ENCODE measurements at places on chromosomes 5 and 9.
A peak's percentile ranks its signal among the peaks of the same experiment; 100 is the strongest.

DNA sequence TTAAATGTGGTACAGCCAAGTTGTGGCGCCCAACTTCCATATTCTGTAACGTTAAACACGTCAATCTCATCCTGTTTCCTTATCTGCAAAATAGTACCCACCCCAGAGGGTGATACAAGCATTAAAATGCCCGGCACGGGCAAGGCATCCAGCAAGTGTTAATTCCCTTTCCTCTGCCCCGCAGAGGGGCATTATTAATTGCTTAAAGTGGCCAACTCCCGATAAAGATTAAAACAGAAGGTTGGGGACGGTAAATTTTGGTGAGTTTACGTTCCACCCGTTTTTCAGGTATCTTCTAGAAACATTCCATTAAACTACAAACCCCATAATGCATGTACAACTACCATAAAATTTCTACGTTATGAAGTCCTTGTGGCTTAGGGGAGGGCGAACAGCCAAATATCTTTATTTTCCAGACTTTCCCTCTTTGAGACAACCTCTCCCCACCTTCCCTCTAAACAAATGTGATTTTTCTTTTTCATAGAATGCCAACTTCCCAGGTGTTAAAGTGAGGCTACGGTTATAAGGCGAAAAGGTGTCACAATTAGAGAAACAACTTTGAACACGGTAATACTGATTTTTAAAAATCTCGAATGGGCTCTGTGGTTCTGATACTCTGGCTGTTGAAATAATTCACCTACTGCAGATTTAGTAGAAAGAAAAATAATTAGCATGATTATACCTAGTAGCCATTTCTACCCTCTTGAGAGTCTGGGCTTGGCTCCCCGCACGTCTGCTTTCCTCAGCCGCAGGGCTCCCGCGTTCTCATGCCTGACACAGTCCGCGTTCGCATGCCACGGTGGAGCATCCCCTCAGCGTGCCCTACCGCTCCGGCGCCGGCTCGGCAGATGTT lies 1.2 kb upstream of the GPBP1 start:
- no peak for DNase-seq
- peak overlapping the region; percentile 99 for H3K4me3 ChIP-seq
- peaks cover 3% of the 10 kb centered on the region for H3K36me3 ChIP-seq
- H3K4me1 ChIP-seq, result peaks cover 20% of the 10 kb centered on the region
- H3K27me3 ChIP-seq, result no peaks in the 10 kb centered on the region

DNA sequence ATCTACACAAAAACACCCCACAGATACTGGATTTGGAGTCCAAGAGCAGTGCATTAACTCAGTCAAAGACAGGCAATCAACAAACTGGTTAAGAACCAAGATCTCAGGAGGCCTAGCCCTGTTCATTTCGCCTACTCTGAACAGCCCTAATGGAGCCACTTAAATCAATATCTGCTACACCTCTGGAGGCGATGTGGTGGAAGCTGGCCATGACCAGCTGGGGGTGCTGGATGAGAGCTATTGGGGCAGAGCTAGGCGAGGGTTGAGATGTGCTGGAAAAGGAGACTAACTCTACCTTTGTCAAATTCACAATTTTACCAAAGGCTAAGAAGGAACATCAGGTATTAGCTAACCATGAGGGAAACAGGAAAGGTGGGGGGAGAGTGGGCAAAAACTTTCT lies 23.3 kb upstream of the ARSB start:
- no peaks in the 10 kb centered on the region for H3K4me1 ChIP-seq
- peaks cover under 1% of the 10 kb centered on the region for H3K36me3 ChIP-seq
- peaks cover 43% of the 10 kb centered on the region for H3K27me3 ChIP-seq
- H3K4me3 ChIP-seq, result no peak overlapping the region

- H3K27ac ChIP-seq, result no peak overlapping the region
- no peaks in the 10 kb centered on the region for H3K36me3 ChIP-seq
- H3K27me3 ChIP-seq, result no peaks in the 10 kb centered on the region
- DNase-seq, result no peak
- H3K4me1 ChIP-seq, result no peaks in the 10 kb centered on the region
These were observed 298.6 kb downstream of the AGTPBP1 start for GRCh38 chr9:85443190-85443598.

DNA sequence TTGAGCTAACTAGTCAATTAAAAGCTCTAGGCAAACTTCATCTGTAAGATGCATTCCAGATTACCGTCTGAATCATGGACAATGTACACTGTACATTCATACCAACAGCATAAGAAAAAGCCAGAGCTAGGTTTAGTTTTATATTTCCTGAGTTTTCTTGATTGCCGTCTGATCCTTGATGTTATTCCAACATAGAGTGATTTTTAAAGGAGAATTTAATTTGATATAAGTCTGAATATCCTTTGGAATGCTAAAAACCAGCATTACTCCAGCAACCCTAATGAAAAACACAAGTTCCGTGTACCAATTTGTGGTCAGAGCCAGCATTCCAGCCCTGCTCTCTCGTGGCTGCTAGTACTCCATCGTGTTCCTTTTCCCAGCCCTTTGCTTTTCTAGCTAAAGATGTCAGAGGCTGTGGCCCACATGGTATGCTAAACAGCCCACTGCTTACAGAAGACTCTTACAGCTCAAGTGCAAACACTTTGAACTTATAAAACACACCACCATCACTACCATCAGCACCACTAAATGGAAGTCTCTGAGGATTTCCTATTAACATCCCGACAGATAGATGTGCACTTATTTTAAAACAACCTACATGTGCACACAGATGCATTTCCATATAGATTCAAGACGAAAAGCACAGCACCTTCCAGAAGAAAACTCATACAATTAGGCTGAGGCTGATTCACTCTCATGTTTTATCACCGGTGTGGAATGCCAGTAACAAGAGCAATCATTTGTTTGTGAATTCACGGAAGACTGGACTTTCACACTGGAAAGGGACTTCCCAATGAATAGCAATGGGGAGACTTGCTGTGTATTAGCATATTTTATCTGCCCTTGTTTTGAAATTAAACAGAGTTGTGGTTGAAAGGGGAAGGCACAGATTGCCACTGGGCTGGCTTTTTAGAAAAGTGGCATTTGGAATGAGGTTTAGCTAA lies 246.9 kb upstream of the GAS1 start:
- DNase-seq, result no peak
- no peaks in the 10 kb centered on the region for H3K36me3 ChIP-seq
- H3K4me1 ChIP-seq, result no peaks in the 10 kb centered on the region
- H3K27ac ChIP-seq, result no peak overlapping the region
- no peaks in the 10 kb centered on the region for H3K27me3 ChIP-seq

DNA sequence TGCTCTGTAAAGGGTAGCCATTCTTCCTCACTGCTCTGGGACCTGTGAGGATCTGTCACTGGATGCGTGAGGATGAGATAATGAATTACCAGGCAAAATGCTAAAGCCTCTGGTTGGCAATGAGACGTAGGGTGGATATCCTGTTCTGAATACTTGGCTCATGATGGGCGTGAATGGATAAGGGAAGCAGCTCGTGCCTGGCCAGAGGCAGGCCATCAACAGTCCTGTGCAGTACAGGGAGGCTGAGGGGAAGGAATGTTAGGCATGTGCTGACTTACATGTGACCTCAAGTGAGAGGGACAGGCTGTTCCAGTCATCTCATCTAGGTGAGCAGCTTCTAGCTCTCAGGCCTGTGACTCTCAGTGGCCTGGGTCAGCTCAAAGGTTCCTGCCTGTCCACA lies 172.8 kb downstream of the CARTPT start:
- H3K27me3 ChIP-seq, result peaks cover 5% of the 10 kb centered on the region
- no peak for DNase-seq
- H3K4me3 ChIP-seq, result no peak overlapping the region
- no peaks in the 10 kb centered on the region for H3K4me1 ChIP-seq

DNA sequence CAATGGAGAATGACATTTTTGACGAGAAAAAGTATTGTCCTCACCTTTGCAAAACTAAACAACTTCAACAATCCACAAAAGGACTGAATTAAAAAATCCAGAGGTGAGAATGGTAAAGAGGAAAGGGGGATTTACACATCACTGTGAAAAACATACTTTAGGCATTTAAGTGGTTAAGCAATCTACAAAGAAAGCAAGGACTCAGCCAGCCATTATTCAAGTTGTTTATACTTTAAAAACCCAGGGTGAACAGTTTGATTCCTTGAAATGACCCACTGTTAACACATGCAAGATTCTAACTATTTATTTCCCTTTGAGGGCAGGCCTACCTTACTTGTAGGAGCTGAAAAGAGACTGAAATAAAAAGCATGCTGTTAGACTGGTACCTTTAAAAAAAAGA lies 29.3 kb downstream of the TUT7 start:
- H3K36me3 ChIP-seq, result peaks cover 9% of the 10 kb centered on the region
- H3K27ac ChIP-seq, result no peak overlapping the region
- H3K4me3 ChIP-seq, result no peak overlapping the region
- no peak for DNase-seq
- peaks cover 4% of the 10 kb centered on the region for H3K4me1 ChIP-seq

- no peak for DNase-seq
- peaks cover 5% of the 10 kb centered on the region for H3K27me3 ChIP-seq
- no peak overlapping the region for H3K27ac ChIP-seq
These were observed 123.3 kb downstream of the TLR4 start for GRCh38 chr9:117827456-117827855.

DNA sequence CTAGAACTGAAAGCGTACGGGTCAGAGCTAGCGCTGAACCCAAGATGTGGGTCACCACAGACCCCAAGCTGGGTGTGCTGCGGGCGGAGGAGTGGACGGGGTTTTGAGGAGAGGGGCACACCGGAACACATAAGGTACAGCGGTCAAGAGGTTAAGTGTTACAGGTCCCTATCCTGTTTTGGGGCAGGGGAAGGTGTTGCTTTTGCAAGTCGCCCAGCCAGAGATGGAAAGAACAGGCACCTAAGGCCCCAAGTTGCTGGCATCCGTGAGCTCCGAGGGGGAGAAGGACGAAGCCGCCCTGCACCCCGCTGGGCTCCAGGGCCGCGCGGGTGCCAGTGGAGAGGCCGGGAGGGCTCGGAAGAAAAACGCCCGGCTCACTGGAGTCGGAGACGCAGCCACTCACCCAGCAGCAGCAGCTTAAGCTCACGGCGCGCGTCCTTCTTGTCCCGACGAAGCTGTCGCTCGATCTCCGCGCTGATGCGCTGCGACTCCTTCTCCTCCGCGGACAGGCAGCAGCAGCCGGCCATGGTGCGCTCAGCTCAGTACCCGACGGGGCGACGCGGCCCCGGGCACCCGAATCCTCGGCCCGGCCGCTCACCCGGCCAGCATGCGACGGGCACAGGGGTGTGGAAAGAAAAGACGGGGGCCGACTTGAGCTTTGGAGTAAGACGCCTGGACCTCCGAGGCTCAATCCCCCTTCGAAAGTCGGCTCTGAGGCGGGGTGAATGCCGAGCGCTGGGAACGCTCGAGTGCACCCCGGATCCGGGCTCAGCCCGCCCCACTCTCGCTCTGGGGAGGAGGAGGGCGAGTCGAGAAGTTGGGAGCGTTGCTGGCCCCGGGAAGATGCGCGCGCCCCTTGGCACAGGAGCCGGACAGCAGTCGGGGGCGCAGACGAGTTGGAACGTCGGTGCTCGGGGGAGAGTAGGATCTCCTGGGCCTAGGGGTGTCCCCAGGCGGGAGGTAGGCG lies 572 bp downstream of the GNA14 start:
- peaks cover 8% of the 10 kb centered on the region for H3K4me1 ChIP-seq
- DNase-seq, result no peak
- no peak overlapping the region for H3K27ac ChIP-seq
- H3K36me3 ChIP-seq, result peaks cover 6% of the 10 kb centered on the region
- peak overlapping the region; percentile 73 for H3K4me3 ChIP-seq
- peaks cover 73% of the 10 kb centered on the region for H3K27me3 ChIP-seq

DNA sequence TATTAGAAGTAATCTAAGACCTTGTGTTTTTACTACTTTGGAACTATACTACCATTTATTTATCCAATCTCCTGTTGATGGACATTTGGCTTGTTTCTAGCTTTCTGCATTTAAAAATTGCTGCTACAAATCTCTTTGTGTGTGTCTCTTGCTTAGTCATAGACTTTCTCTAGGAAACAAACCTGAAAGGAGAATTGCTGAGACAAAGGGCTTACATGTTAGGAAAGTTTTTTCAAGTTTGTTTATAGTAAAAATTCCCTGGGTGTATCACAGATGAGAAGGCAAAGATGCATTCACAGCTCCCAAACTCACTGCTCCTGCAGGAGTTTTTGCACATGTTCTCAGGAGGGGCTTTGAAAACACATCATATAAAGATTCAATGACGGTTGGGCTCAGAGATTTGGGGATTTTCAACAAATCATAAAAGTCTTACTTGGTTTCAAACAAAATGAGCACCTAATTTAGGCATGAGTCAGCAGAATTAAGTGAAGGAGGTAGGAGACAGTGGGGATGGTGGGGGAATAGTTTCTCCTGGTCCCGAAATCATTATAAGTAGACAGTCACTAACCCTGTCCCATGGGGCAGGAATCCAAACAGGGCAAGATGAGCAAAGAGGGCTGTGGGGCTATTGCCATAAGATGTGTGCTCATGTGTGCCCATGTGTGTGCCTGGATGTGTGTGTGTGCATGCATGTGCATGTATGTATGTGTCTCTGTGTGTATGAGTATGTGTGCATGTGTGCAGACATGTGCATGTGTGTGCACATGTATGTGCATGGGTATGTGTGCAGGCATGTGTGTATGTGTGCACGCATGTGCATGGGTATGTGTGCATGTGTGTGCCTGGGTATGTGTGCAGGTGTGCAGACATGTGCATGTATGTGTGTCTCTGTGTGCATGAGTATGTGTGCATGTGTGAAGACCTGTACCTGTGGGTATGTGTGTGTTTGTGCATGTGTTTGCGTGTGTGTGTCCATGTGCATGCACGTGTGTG lies 43.4 kb upstream of the S1PR3 start:
- no peak overlapping the region for H3K27ac ChIP-seq
- no peaks in the 10 kb centered on the region for H3K4me1 ChIP-seq
- H3K36me3 ChIP-seq, result no peaks in the 10 kb centered on the region
- no peak for DNase-seq
- H3K27me3 ChIP-seq, result peaks cover 70% of the 10 kb centered on the region

DNA sequence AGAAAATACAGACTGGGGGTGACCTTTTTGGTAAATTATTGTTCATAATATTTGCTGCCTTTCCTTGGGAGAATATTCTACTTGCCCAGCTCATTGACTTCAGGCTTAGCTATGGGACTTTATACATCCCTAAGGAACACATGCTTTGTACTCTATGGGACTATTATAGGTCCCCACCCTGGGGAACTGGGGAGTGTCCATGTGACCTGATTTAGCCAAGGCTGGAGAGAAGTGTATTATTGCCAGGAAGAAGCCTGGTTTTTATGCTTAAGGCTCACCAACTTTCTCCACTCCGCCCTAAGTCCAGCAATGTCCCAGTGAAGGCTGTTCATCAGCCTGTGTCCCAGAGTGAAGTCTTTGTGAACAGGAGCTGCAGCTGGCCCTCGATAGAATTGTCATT lies 16.6 kb upstream of the DRD1 start:
- no peak overlapping the region for H3K4me3 ChIP-seq
- H3K4me1 ChIP-seq, result peaks cover 9% of the 10 kb centered on the region
- no peak overlapping the region for H3K27ac ChIP-seq
- peaks cover 24% of the 10 kb centered on the region for H3K27me3 ChIP-seq

DNA sequence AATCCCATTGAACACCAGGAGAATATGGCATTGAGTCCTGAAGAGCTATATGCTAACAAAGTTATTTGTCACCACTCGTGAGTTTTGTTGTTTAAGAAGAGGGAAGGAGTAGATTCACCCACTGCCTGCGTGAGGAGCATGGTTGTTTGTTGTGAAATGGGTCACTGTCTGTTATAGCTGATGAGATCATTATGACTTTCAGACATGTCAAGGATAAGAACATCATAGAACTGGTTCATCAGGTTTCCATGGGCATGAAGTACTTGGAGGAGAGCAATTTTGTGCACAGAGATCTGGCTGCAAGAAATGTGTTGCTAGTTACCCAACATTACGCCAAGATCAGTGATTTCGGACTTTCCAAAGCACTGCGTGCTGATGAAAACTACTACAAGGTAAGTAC lies 76.9 kb downstream of the SYK start:
- peaks cover 4% of the 10 kb centered on the region for H3K36me3 ChIP-seq
- DNase-seq, result no peak
- H3K4me3 ChIP-seq, result no peak overlapping the region
- H3K27me3 ChIP-seq, result peaks cover 16% of the 10 kb centered on the region
- no peak overlapping the region for H3K27ac ChIP-seq
